ENCODE measurements at places on chromosomes 4 and X. TPM values are rescaled to one million over a fixed set of nuclear protein-coding genes. Genes with fewer than 3 reads are reported as not detected.

The TEX13C gene
- 2.2 TPM for total RNA-seq

The TMPRSS11F gene
- 0.46 TPM for total RNA-seq

The TLR1 gene
- total RNA-seq, result 7.4 TPM

The WAS gene
- total RNA-seq, result 2.5 TPM

The PNMA6F gene
- total RNA-seq, result not detected

The SH3RF1 gene
- 57.5 TPM for total RNA-seq

The VSIG1 gene
- total RNA-seq, result 250 TPM

The HTN1 gene
- not detected for total RNA-seq

The SLC10A4 gene
- total RNA-seq, result 1.1 TPM

The TLL1 gene
- 4.1 TPM for total RNA-seq

The ADH1C gene
- total RNA-seq, result 1.7 TPM

The MPP1 gene
- total RNA-seq, result 43.6 TPM

The BMPR1B gene
- total RNA-seq, result 28.6 TPM

The TMEM35A gene
- total RNA-seq, result 3.6 TPM

The USP17L15 gene
- total RNA-seq, result not detected

- DNase-seq, result no peak
Measured at GRCh38 chr4:129098531-129099001, 2.6 kb downstream of the C4orf33 start.

DNA sequence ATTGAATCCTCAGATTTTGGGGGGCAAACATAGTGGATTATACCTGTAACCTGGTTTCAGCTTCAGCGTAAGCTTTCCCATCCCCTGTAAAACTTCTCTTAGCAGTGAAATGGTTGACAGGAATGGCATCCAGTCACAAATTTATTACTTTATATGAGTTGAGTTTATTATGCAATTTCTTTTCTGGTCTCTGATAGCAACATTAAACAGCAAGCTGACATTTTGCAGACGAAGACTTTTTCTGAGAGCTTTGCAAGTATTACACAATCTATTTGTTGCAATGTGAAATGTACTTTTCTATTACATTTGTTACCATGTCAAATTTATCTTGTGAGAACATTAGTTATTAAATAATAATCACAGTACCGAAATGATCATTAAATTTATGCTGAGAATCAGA is 60.6 kb downstream of the GSPT2 start:
- DNase-seq, result no peak

- no peak for DNase-seq
Measured at GRCh38 chrX:508163-508562, 121.5 kb upstream of the PPP2R3B start.

GRCh38 chr4:88005076-88005475 is 2.4 kb upstream of the PKD2 start:
- DNase-seq, result no peak

- DNase-seq, result no peak
Measured at GRCh38 chr4:123819362-123820035, 422.9 kb downstream of the SPRY1 start.

GRCh38 chrX:71183341-71183740 is 38.7 kb downstream of the NLGN3 start:
- DNase-seq, result no peak

GRCh38 chrX:120795301-120795700 is 80.4 kb downstream of the CT47B1 start:
- no peak for DNase-seq

DNA sequence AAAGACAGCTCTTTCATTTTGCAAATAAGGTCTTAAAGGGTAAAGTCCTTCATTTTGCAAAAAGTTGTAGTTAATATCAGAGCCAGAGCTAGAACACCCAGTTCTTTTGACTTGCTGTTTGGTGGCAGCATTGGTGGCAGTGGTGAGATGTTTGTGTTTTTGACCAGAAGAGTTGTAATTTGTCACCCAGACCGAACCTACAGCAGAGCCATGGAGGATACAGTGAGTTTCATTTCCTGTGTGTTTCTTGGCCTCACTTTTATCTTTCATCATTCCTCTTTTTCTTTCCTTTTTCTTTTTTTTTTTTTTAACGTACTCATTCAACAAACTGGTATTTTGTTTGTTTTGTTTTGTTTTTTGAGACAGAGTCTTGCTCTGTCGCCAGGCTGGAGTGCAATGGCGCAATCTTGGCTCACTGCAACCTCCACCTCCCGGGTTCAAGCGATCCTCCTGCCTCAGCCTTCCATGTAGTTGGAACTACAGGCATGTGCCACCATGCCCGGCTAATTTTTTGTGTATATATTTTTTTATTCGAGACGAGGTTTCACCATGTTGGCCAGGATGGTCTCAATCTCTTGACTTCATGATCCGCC is 116.4 kb downstream of the AFF1 start:
- DNase-seq, result no peak

DNA sequence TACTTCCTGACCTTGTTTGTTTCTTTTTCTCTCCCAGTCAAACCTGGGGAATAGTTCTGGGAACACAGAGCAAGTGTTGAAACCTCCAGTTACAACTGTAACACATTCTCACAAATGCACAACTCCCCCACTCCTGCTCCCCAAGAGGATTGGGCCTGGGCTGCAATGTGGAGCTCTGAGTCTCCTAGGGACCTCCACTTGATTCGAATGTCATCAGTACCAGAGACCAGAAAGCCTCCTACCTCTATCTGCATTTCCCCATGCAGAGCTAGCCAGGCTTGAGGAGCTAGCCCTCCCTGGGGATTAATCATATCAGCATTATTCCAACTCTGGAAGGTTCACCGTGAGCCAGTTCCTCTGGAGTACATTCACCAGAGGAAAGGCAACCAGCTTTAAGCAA is 41.7 kb upstream of the CITED1 start:
- DNase-seq, result no peak

- no peak for DNase-seq
Measured at GRCh38 chr4:39814403-39815185, 116.7 kb downstream of the UBE2K start.

DNA sequence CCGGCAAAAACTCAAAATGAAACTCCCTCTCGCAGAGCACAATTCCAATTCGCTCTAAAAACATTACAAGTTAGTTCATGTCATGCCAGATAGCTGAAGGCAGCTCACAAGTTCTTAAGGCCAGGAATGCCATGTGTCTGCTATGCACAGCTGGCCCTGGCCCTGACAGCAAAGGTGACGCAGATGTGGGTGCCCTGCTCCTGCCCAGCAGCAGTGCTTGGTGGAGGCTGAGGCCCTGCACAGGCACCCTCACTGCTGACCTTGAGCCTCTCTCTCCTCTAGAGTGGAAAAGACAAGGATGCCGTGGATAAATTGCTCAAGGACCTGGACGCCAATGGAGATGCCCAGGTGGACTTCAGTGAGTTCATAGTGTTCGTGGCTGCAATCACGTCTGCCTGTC is 2.9 kb downstream of the S100P start:
- no peak for DNase-seq

GRCh38 chr4:149882251-149882650 is 66.6 kb upstream of the IQCM start:
- no peak for DNase-seq

DNA sequence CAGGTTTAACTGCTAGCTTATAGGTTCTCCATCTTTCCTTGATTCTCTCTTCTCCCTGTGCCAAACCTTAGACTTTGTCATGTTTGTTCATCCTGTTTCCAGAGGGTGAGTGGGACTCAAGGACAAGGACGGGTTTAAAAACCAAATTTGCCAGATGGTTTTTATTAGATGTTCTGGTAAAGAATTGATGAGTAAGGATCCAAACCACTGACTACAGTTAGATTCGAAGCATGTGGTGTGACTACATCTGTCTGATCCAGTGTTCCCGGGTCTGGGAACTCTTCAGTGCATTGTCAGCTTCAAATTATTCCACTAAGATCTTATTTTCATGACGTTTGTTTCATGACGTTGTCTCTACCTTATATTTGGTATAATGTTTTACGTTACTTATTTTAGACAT is 37.5 kb downstream of the MTMR1 start:
- DNase-seq, result no peak

DNA sequence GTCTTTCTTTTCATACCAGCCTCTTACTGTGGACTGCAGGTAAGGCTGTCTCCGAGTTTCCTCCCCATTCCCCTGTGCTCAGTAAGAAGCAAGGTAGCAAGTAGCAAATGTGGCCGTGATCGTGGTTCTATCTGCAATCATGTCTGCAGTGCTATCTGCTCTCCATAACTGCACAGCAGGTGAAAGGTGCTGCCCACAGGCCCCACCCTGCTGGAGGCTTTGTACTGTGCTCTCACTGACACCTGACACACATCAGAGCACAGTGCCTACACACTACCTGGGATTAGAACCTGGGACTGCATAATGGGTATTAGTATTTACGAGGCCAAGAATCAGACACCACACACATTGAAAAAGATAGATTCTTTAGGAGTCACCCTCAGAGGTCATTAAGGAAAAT is 15.3 kb downstream of the PGRMC1 start:
- no peak for DNase-seq

DNA sequence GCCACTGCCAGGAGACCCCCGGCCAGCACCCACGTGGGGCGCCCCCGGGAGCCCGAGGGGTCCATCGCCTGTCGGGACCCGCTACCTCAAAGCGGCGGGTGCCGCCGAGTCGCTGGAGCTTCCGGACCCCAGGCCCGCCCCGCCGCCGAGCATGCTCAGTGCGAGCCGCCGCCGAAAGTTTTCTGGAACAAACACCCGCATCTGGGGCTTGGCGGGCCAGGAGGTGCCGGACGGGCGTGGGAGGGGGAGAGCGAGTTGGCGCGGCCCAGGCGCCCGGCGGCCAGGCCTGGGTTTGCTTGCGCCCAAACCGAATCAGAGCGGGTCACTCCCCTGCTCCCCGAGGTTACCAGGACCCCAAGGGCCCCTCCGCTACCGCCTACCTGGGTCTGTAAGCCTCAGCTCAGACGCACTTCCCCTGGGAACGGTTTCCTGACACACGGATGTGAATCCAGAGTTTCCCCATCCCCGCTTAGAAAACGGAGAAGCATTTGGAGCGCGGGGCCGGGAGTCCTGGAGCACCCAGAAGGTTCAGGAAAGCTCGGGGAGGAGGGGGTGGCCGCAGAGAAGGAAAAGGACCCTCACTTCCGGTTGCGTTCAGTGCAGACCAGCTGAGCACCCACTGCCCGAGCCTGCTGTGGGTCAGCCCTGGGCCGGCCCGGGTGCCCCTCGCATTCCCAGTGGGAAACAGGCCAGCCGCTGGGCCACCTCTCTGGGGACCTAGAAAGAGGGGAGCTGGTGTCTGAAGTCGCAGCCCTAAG is at the start of gene EVC2:
EVC2 (minus strand) TSS at position 111 of the 758 bp plus-strand sequence; CDS start at position 65, 46 bp downstream.
- peak; percentile 65 for DNase-seq

DNA sequence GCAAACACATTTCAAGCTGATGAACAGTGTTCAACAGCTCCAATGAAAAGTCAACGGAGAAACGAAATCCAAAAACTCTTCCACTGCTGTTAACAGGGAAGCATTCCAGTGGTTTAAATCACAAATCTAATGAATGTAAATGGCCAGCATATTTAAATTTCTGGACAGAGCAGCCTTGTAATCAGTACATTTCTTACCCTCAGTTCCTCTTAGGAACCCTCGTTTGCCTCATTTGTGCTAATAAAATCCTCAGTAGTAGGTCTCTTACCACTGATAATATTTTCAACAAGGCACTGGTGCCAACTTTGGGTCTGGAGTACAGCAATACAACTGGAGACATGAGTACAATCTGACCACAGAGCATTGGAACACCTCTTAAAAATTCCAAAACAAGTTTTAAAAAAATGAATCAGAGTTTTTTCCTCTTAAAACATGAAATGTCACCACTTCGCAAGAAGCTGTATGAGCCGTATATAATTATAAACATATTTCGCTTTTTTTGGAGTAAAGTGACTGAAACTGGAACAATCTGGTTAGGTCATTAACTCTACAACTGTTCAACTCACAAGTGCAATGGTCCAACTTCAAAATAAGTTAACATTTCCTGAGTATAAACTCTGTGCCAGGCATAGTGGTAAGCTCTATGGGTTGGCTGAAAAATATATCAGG is 211.2 kb downstream of the CPEB2 start:
- DNase-seq, result no peak

DNA sequence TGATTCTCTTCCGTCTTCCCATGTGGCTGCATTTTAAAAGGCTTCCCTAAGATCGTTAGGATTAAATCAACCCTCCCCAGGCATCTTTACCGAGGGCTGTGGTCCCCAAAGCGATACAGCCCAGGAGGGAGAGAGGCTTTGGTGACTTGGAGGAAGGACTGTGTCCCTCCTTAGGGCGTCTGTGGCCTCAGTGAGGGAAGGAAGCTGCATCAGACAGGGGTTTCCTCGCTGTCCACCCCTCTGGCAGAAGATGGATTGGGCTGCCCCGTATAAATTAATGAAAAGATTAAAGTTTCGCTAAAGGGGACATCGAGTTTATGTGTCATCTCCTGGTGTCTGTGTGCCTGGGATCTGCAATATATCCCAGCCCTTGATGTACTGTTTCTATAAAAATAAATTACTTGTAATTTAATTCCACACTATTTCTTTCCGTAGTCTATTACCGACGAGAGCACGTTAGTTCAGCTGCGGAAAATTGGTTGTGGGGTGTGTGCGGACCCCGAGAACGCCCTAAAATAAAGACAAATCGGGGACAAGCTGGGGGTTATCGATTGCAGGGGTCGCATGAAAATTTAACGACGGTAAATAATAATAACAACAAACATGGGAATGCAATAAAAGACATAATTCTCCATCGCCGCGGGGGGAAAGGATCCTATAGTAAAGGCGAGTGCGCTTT is 6.5 kb downstream of the SHOX start:
- DNase-seq, result no peak

GRCh38 chr4:15777697-15778288 is 335 bp upstream of the CD38 start:
- DNase-seq, result no peak

DNA sequence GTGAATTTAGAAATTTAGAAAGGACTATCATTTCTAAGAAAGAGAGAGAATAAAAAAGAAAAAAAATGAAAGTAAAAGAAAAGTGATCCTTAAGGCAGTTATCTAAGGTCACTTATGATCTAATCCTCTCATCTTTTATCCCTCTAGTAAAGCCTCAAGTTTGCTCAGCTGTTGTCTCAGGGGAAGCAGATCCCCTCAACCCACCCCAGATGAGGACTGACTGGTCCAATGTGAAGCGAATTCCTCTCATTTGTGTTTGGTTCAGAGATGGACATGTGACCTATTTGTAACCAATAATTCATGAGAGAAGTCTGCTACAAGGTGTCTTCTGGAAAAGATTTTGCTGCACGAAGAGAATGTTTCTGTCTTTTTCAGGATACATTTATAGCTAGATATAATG is 1591.3 kb downstream of the ADGRL3 start:
- no peak for DNase-seq

GRCh38 chrX:119228512-119229252 is 7.4 kb upstream of the PGRMC1 start:
- DNase-seq, result no peak

DNA sequence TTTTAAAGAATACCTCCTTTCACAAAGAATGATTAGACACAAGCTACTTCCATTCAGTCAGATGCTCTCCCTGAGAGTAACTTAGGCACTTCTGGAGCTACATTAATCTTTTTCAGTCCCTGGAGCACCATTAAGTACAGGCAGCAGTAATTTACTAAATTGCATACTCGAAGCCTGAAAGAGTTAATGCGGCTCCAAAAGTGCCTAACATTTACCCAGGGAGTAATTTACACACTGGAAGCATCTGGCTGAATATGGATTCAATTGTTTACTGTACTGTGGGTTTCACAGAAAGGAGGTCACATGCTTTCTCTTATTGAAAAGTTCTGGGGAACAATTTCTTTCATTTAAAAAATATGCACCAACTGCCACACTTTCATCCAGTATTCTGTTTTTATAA is 260.8 kb upstream of the TENM3 start:
- no peak for DNase-seq

GRCh38 chr4:27141530-27141929 is 280.9 kb downstream of the STIM2 start:
- no peak for DNase-seq

GRCh38 chr4:104206784-104207183 is 287.9 kb downstream of the CXXC4 start:
- no peak for DNase-seq

- DNase-seq, result no peak
Measured at GRCh38 chrX:1355131-1356046, 18.8 kb downstream of the IL3RA start.
